T-helper 2 cell (primary cell): ENCODE measurements at places on chromosomes 2 and 18.

GRCh38 chr2:10002681-10003080, 40.7 kb upstream of the KLF11 start:
- DNase-seq: no peak

GRCh38 chr2:145615626-145616025, 1095.7 kb upstream of the ZEB2 start:
- DNase-seq: no peak

DNA sequence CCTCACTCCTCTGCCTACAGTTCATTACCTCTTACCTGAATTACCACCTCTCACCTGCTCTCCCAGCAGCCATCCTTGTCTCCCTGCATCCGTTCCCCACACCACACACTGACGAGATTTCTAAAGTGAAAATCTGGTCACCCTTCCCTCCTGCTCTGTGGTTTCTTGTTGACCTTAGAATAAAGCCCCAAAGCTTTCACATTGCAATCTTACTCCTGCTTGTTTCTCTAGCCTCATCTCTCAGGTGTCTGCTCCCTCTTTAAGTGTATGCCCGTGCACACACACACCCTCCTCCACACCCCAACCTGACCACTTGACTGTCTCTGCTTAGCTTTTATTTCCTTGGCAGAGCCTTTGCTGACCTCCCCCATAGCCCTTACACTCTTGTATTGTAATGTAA, 122.0 kb upstream of the SKOR2 start:
- no peak for DNase-seq

GRCh38 chr18:58541789-58542425, 87.0 kb downstream of the ALPK2 start:
- peak; percentile 54 for DNase-seq
